ENCODE measurements at places on chromosomes 7 and 10. TPM values are rescaled to one million over a fixed set of nuclear protein-coding genes. Genes with fewer than 3 reads are reported as not detected.

The GPC2 gene
- total RNA-seq, result 1.0 TPM

The FGF8 gene
- total RNA-seq, result not detected

The C10orf53 gene
- not detected for total RNA-seq

The ATOH7 gene
- total RNA-seq, result not detected

The SP4 gene
- 4.8 TPM for total RNA-seq

The MRC1 gene
- under 0.01 TPM for total RNA-seq

The SLC18A2 gene
- total RNA-seq, result under 0.01 TPM

The FKBP6 gene
- not detected for total RNA-seq

The BHLHA15 gene
- 1.4 TPM for total RNA-seq

The OR2A42 gene
- total RNA-seq, result not detected

The SLC39A12 gene
- total RNA-seq, result not detected

The HOXA9 gene
- 0.33 TPM for total RNA-seq

The TRIM50 gene
- not detected for total RNA-seq

The SAMD9L gene
- 14.1 TPM for total RNA-seq

The CALML5 gene
- total RNA-seq, result not detected

Data from smooth muscle cell of the pulmonary artery (primary cell).